ENCODE measurements at places on chromosomes 12 and 14. TPM values are rescaled to one million over a fixed set of nuclear protein-coding genes. Genes with fewer than 3 reads are reported as not detected.

GRCh38 chr14:26381405-26381804 is 216.4 kb downstream of the NOVA1 start:
- DNase-seq: no peak

CCDC177 gene
- total RNA-seq: not detected

DNA sequence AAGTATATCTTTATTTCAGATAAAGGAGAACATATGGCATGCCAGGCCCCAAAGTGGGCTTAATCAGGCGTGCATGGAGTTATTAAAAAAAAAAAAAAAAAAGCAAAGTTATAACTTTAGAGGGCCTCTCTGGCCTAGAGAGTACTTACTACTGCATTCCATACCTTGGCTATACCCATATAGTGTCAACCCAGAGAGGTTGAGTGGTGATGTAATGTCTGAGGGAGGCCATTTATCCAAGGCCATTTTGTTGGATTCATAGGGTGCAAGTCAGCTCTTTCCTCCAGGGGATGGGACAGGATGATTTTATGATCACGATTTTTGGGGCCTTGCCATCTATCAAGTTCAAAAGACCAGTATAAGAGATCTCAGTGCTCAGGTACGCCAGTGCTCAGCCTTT is 66.4 kb downstream of the DCAF5 start:
- DNase-seq: no peak

- no peak for DNase-seq
These were observed 1.2 kb downstream of the ADAMTS20 start for GRCh38 chr12:43550831-43551271.

NABP2 gene
- 12.4 TPM for total RNA-seq

GRCh38 chr12:34264110-34264509 is 241.8 kb downstream of the ALG10 start:
- no peak for DNase-seq

PRIMA1 gene
- total RNA-seq: not detected

- DNase-seq: peak; percentile 46
These were observed 17.5 kb downstream of the MTA1 start for GRCh38 chr14:105436891-105437722.

GRCh38 chr12:103518899-103519298 is 23.1 kb upstream of the C12orf42 start:
- DNase-seq: peak; percentile 65

GDF3 gene
- not detected for total RNA-seq

OASL gene
- 1.1 TPM for total RNA-seq

DTX1 gene
- 47.8 TPM for total RNA-seq

PNMA1 gene
- total RNA-seq: 29.6 TPM

DNA sequence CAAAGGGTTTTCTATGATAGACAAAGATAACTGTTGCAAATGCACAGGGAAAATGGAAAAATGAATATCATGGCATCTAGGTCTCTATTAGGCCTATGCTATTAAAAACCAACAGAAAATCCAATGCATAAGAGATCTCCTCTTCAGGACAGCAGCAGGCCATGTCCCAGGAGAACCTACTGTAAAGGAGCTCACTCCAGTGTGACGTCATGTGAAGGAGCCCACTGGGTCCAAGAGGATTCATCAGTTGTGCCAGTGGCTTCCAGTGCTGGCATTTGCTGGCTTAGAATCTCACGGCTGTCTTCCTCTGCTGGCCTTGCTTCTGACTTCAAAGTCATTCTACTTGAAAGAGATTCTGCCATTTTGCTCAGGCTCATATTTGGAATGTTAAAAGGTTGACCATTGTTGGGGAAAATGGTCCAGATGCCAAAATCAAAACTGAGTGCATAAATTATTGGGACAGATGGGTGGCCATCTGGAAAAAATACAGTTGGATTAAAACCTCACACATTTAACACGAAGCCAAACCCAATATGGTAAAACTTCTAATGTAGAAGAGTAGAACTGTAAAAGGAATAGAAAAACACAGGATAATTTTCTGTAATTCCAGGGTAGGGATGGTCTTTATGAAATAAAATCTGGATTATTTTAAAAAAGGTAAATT is 75.4 kb upstream of the ARID2 start:
- no peak for DNase-seq

GRCh38 chr12:121455766-121456420 is 56.0 kb downstream of the RNF34 start:
- no peak for DNase-seq

Data from B cell (primary cell).